Body of pancreas (tissue), 4 donors: ENCODE measurements at places on chromosomes 13 and 19.

GRCh38 chr13:99093997-99094396 lies 106.7 kb upstream of the UBAC2 start:
- DNase-seq, result no peak

DNA sequence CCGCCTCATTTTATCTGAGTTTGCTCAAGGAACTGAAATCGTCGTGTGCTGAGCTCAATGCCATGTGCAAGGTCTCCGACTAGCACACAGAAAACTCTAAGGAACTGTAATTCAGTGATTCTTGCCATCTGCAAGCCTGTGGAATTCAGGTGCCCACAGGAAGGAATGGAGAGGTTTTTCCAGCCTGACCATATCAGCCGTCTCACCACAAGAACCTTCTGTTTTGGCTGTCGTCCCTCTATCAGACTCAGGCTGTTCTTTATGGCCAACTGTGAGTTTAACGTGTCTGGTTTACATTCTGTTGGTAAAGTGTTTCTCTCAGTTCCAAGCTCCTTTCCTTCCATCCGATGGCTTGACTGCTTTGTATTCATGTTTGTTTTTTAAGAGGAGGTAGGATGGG lies 293.5 kb downstream of the SPRY2 start:
- no peak for DNase-seq

DNA sequence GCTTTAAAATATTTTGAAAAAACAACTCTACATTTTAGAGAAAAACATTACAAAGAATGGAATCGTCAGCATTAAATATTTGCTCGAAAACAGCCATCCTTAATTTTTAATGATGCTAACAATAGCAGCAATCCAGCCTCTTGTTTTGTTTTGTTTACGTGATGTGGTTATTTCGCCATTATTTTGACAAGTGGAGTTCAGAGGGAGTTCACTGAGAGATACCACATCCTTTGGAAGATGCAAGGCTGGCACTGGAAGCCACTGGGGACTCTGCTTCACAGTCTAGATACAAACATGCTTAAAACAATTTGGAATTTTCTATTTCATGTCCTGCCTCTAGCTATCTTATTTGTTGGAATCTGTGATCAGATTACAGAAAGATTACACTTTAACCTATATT lies 556.3 kb downstream of the PCDH17 start:
- no peak for DNase-seq

DNA sequence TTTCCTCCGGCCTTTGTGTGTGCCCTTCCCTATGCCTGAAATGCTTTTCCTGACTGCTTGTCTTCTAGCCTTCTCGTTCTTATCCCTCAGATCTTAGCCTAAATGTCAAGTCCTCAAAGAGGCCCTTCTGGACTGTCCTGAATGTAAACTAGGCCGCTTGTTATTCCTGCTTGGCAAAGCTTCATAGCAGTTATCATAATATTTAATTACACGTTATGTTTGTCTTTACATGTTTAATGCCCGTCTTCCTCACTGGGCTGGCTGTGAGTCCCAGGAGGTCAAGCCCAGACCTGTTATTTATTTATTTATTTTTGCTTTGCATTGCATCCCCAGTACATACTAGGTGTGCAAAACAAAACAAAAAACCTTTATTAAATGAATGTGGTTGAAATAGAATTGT lies 62.7 kb downstream of the SIPA1L3 start:
- no peak for DNase-seq

GRCh38 chr19:20662421-20663105 lies 1.2 kb upstream of the ZNF626 start:
- no peak for DNase-seq

- no peak for DNase-seq
These were observed 150.2 kb downstream of the NDFIP2 start for GRCh38 chr13:79631051-79631659.
